ENCODE measurements at places on chromosomes 5 and 9. TPM values are rescaled to one million over a fixed set of nuclear protein-coding genes. Genes with fewer than 3 reads are reported as not detected.

The CCNJL gene
- total RNA-seq: 0.68 TPM

The PCDHB6 gene
- total RNA-seq: 0.37 TPM

The MUSK gene
- total RNA-seq: 0.56 TPM

The ZNF189 gene
- total RNA-seq: 16.9 TPM

The OR2Y1 gene
- total RNA-seq: not detected
